Lung microvascular endothelial cell (primary cell): ENCODE measurements at places on chromosomes 16 and 17. TPM values are rescaled to one million over a fixed set of nuclear protein-coding genes. Genes with fewer than 3 reads are reported as not detected.

TVP23C gene
- total RNA-seq, result 13.3 and 19.4 TPM in 2 replicates

ABCC1 gene
- 16.6 and 25.4 TPM in 2 replicates for total RNA-seq

GRCh38 chr17:15363702-15364101, 22.3 kb upstream of the TEKT3 start:
- no peak for DNase-seq

ZG16 gene
- total RNA-seq, result not detected in 2 replicates

GRCh38 chr17:27810902-27811557, 10.7 kb upstream of the NOS2 start:
- DNase-seq, result peak; percentile 57

GRCh38 chr16:56869513-56870275, 4.7 kb downstream of the SLC12A3 start:
- peak; percentile 36 for DNase-seq

KRTAP3-1 gene
- not detected in 2 replicates for total RNA-seq
